ENCODE measurements at places on chromosomes 2 and 18.

GRCh38 chr2:47344890-47345589, 57.9 kb upstream of the MSH2 start:
- peak; percentile 89 for DNase-seq

- no peak for DNase-seq
Measured at GRCh38 chr2:173623438-173624319, 269.0 kb downstream of the CDCA7 start.

DNA sequence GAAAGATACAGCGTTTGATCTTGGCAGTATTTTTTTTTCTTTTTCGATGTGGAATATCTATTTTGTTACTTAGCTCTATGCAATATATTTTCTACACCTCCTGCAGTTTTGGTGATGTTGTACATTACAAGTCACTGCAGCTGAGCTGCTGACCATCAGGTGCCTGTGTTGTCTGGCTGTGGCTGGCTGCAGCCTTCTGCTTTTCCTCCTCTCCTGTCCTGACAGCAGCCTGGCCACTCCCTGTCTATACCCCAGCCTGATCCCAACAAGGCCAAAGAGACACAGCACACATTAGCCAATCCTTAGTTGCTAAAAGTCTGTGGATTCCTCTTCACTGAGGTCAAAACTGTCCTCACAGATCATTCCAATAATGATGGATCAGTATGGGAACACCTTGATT, 222.3 kb downstream of the MYT1L start:
- DNase-seq = no peak

- DNase-seq = no peak
Measured at GRCh38 chr18:48927286-48928080, 23.3 kb downstream of the SMAD7 start.

DNA sequence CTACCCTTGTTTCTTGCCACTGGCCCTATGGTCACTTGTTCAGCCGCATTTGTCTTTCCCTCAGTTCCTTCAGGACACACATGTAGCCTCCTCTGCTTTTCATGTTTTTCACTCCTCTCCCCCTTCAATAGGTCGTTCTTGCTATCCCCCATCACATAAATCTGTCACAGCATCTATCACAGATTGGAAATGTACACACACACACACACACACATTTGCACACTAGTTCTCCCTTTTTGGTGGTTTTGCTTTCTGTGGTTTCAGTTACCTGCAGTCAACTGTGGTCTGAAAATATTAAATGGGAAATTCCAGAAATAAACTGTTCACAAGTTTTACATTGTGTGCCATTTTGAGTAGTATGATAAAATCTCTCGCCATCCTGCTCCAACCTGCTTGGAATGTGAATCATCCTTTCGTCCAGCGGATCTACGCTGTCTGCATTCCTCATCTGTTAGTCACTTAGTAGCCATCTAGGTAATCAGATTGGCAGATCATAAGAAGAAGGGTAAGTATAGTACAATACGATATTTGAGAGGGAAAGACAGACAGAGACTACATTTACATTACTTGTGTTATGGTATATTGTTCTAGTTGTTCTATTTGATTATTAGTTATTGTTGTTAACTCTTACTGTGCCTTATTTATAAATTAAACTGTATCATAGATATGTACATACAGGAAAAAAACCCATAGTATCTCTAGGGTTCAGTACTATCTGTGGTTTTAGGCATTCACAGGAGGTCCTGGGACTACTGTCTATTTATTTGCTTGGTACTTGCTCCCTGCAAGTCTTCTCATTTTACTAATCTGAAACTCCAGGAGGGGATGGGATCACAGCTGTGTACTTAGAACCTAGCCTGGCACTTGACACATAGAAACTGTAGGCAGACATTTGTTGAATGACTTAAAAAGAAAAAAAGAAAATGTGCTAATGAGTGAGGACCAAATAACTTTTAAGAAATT, 86.1 kb upstream of the PNPT1 start:
- DNase-seq = no peak

Data from head of caudate nucleus (tissue), 42 donors.